ENCODE measurements at places on chromosomes 3 and 15.

- DNase-seq: no peak
These were observed 15.9 kb downstream of the ABHD2 start for GRCh38 chr15:89104172-89104564.

DNA sequence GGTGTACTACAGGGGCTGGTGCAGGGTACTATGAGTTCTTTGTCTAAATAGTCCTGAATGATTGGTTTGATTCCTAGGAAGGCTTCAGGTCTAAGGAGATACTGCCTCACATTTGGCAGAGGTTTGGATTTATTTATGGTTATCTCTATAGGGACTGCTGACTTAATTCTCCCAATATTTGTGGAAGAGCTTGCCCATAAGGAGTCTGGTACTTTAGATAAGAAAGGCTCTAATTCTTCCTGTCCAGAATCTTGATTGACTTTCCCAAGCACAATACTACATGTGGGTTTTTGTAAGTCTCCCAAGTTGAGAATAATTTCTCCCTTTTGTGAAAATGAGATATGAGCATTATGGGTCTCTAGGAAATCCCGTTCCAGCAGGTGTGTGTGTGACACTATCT, 36.7 kb upstream of the AP4E1 start:
- DNase-seq: no peak

- no peak for DNase-seq
These were observed 500.7 kb upstream of the ARRDC4 start for GRCh38 chr15:97459771-97460170.

DNA sequence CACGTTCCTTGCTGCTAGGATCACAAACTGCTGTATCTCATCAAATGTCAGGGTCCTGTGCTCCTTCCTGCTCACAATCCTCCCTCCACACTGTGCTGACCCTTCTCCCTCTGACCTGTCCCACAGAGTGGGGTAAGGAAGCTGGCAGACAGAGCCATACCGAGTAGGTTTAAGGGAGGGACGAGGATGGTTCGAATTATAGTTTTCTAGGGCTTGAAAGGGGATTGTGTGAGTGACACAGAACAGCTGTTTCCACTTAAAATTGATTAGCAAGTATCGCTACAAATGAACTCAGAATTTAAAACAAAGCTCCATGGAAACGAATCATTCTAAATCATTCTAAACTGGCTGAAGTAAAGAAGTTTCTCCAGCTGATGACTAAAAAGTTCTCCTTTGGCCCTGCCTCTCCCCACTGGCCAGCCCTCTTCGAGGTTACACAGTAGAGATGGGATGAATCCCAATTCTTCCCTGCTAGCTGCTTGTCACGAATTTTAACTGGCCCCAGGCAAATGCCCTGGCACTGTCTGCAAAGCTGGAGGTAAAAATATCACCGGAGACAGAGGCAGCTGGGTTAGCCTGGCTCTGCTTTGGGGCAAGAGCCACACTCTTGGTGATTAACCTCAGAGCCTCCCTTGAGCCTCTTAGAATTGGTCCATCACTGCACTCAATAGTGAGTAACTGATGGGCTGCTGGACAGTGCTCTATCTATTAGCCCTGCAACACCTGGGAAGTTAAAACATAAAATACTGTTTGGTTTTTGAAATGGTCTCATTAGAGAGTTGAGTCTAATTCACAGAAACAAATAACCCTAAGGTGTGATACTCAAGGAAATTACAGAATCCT, 194.9 kb downstream of the CHST2 start:
- DNase-seq: no peak

- DNase-seq: no peak
These were observed 10.9 kb upstream of the CCNB2 start for GRCh38 chr15:59094077-59094476.

- no peak for DNase-seq
These were observed 128.8 kb downstream of the GRM7 start for GRCh38 chr3:6989608-6990291.

GRCh38 chr3:102826636-102827035, 391.8 kb downstream of the ZPLD1 start:
- DNase-seq: no peak

DNA sequence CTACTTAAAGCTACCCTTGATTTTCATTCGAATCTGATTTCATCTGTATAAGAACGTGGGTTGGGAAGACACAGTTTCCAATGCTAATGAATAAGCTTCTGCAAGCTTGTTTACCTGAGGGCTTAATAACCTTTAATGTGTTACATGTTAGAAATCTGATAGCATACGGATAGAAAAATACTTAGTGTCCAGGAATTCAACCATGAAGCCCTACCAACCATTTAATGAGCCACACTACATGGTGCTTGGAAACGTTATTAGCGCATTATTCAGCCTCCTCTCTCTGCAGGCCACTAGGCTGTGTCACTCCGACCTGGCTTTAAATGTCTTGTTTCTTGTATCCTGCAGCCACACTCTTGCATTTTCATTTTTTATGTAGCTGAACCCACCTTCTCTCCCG, 1.6 kb downstream of the FAM81A start:
- no peak for DNase-seq

DNA sequence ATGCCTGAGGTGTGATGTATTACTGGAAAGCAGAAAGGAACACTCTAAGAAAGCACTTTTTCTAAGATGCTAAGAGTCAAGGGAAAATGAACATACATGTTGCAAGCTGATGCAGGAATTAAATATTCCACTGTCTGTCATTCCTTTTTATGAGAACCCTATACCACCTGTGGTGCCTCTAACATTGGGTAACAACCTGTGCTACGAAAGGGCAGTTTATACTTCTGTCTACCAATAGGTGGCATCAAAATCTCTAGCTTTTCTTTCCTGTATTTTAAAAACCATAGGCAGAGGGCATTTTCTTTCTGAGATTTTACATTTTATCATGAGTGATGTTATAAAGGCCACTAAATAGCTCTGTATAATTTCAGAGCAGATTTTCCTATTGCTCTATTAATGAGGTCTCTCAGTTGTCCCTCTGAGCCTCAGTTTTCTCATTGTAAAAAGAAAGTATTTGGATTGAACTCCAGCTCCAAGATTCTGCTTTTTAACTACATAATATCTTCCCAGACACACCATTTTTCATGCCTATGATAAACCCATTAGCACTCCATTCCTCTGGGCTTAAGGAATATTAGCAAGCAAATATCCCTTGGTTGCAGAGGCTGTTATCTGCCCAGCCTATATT, 3.5 kb upstream of the CPNE4 start:
- DNase-seq: no peak

Measured in stimulated activated CD4-positive, alpha-beta T cell treated with anti-CD3 and anti-CD28 coated beads, Interleukin-1b, Interleukin-23, amount 100 ng/mL, for 1 hour (primary cell).